ENCODE measurements at places on chromosomes 16 and 17.

- no peak for DNase-seq
These were observed 902 bp downstream of the GHDC start for GRCh38 chr17:42193216-42193968.

GRCh38 chr16:7421578-7421977, 88.9 kb downstream of the RBFOX1 start:
- no peak for DNase-seq

DNA sequence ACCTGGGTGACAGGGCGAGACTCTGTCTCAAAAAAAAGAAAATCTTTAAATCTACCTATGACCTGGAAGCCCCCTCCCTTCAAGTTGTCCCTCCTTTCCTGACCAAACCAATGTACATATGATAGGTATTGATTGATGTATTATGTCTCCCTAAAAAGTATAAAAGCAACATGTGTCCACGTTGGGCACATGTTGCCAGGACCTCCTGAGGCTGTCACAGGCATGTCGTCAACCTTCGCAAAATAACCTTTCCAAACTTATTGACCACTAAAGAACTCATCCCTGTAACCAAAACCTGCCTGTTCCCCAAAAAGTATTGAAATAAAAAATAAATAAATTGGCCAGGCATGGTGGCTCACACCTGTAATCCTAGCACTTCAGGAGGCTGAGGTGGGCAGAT, 4.4 kb downstream of the OXLD1 start:
- DNase-seq: no peak

- DNase-seq: no peak
These were observed 394 bp upstream of the NME4 start for GRCh38 chr16:396605-397004.

DNA sequence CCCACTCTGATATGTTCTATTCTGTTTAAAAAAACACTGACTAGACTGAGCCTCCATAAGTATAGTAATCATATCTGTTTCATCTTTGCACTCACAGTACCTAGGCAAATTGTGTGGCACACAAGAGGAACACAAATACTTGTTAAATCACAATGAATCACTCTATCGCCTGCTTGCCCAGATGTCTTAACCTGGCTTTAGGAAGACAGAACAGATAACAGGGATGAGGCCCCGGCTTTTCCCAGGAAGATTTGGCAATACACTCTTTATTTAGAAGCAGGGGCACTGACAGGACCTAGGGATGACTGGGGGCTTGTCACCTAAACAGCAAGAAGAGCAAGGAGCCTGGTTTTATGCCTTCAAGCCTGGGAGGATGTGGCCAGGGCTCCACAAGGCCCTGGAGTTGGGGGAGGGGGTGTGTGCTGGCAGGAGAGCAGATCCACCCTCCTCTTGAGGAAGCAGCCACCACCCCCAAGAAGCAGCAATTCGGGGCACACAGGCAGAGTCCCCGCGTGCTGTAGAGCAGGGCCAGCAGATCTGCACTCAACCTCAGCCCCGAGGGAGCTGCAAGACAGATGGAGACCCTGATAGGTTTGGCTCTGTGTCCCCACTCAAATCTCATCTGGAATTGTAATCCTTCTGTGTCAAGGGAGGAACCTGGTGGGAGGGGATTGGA, 41.0 kb upstream of the KSR1 start:
- DNase-seq: no peak
